Left ventricle myocardium superior (tissue), 1 donor: ENCODE measurements at places on chromosomes 7 and 10. TPM values are rescaled to one million over a fixed set of nuclear protein-coding genes. Genes with fewer than 3 reads are reported as not detected.
A peak's percentile ranks its signal among the peaks of the same experiment; 100 is the strongest.

GRCh38 chr7:80916770-80917741 lies 1.8 kb downstream of the SEMA3C start:
- DNase-seq = no peak

- DNase-seq = no peak
These were observed 41.4 kb downstream of the RAMP3 start for GRCh38 chr7:45198986-45199385.

DNA sequence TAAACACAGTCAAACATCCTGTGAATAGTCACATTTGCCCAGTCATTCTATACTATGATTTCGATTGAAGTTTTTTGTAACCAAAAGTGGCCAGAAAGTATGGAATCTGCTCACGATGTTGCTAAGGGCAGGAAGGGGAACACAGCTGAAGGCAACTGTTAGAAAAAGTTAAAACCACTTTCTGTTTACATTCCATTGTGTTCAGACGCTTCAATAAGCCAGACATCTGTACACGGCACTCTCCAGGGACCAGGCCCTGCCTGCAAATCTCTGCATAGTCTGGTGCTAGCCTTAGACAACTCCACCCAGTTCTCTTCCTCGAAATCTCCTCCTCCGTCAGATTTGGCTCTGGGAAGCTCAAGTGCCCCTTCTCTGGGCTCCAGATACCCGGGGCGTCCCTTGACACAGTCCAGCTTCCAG lies 17.1 kb upstream of the TMEM120A start:
- DNase-seq = peak; percentile 74

GRCh38 chr7:112173568-112173905 lies 32.7 kb downstream of the DOCK4 start:
- no peak for DNase-seq

GRCh38 chr10:110865186-110865808 lies 6.4 kb upstream of the PDCD4 start:
- no peak for DNase-seq

Gene PCDH15
- 0.25 TPM for total RNA-seq

DNA sequence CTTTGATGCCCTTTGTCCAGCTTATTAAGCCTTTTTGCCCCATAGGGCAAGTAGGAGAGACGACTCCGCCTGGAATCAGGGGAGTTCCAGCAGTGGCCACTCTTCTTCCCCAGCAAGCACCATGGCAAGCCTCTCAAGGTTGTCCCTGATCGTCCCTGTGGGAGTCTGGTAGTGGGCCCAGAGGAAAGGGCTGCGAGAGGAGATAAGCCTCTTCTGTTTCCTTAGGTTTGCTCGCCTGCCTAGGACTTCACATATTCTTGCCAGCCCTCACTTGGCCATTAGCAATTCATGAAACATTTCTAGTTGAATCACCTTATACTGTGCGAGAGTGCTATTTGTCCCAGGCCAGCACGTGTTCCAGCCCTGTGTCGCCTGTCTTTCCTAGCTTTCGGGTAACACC lies 47.8 kb upstream of the CPN1 start:
- DNase-seq = no peak

Gene SFTPA1
- 0.17 TPM for total RNA-seq

Gene PDE6C
- not detected for total RNA-seq
